ENCODE measurements at places on chromosomes 4 and X.

GRCh38 chr4:173685165-173685830 lies 155.3 kb upstream of the HAND2 start:
- no peak for DNase-seq

GRCh38 chr4:84362896-84363655 lies 136.0 kb downstream of the NKX6-1 start:
- no peak for DNase-seq

DNA sequence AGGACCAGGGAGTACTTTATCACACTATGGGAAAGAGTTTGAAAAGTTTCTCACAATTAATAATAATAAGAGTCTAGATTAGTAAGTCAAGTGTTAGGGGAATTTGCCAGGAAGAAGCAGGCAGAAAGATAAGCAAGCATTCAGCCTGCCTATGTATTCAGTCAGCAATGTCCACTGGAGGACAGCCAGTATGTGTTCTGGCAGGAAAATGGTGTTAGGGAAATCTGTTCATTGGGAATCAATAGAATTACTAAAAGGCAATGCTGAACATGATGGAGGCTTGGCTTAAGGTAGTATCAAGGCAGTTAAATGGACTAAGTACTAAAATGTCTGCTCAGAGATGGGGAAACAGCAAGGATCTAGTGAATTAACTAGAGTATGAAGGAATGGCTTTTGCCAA lies 221.2 kb downstream of the PPP4R3C start:
- no peak for DNase-seq

DNA sequence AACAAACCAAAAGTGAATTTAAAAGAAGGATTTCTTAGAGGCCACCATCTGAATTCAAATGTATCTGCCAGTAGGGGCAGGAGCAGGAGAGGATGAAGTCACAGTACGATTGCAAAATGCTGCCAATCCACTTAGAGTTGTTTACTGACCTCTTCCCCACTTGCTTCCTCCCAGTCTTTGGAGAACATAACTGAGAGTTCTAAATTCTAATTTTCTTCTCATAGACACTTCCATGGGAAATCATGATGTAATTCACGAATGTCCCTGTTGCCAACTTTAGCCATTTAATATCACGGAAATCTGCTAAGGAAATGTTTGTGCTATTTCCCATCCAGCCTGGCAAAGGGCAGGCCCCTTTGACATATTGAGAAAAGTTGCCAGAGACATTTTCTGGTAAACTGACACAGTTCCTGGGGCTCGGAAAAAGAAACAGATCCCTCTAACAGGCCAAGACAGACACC lies 33.6 kb upstream of the NOCT start:
- DNase-seq: no peak

- no peak for DNase-seq
Measured at GRCh38 chrX:97326456-97326855, 442.7 kb downstream of the RPA4 start.

DNA sequence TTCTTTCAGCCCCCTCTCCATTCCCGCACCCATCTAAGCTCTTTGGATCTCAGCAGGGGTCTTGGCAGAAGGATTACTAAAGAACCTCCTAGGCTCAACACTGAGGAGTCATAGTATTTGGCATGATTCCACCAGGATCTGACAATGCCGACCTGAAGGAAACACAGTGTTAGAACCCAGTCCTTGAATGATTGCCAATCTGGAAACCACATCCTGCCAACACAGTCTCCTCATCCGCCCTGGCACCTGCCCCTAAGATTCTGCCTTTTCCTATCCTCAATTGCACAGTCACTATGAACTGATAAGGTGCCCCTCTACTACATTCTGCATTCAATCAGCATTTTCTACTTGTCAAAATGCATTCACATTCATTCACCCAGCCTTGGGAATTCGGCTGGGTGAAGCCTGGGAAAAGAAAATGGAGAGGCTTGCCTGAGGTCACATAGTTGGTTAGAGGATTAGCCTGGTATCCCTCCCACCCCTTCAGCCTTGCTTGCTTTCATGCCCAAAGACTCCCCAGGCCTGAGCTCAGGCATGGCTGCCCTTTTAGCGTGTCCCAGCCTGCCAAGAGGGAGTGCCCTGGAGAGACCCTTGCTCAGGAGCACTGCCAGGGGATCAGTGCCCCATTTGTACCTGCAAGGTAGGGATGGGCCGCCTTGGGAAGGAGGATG lies 2.2 kb upstream of the CLDN2 start:
- no peak for DNase-seq

- no peak for DNase-seq
Measured at GRCh38 chr4:71300964-71301363, 37.9 kb upstream of the SLC4A4 start.

DNA sequence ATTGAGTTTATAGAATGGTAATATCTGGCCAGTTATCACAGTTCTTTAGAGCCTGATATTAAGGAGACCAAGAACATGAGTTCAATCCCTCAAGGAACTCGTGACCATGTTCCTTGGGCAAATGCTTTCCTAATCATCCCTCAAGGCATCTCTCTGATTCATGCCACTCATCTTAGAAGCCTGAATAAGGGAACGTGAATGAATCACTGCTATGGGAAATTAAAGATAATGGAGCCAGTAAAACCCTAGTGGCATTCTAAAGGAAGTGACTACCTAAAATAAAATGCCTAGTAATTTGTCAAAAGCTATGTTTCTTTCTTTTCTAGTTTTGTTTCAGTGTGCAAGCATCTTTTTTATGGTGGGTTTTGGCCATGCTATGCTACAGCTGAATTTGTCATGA lies 1161.3 kb downstream of the C4orf33 start:
- DNase-seq: no peak

- no peak for DNase-seq
Measured at GRCh38 chr4:5435823-5436222, 272.5 kb downstream of the EVC2 start.

DNA sequence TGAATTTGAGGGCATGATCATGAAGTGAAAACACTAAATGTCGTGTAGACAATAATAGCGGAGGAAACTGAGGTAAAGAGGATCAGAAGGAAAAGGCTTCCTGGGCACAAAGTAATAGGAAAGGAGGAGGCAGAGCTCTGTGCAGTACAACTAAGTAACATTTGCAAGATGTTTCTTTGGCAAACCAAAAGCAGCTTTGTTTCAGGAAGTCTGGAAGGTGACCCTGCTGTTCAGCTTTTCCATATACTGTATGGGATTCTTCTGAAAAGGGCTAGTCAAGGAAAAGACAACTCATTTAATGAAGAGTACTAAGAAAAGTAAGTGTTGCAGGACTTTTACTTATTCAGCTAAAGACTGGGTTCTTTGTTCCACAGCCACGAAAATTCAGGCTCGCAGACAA lies 463.1 kb downstream of the PCDH7 start:
- no peak for DNase-seq
